ENCODE measurements at places on chromosomes 1 and 21.

DNA sequence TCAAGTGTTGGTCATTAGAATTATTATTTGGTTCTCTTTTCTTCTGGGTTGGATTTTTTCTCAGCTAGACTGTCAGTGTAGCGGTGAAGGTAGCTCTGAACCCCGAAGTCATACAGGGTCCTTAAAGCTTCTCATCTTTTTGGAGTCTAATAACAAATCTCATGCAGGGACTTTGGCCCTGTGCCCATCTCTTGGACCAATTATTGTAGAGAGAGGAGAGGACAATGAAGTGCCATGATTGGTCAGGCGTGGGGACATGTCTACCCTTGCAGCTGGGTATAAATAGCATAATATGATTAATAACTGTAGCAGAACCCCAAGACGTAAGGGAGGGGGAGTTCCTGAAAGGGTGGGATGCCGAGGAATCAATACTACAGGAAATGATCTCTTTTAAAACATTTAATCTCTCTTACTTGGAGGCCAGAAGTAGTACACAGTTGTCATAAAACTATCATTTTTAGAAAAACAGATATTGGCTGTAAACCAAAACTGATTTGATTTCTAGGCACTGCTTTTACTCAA lies 8.8 kb downstream of the MAGI3 start:
- no peak for DNase-seq

DNA sequence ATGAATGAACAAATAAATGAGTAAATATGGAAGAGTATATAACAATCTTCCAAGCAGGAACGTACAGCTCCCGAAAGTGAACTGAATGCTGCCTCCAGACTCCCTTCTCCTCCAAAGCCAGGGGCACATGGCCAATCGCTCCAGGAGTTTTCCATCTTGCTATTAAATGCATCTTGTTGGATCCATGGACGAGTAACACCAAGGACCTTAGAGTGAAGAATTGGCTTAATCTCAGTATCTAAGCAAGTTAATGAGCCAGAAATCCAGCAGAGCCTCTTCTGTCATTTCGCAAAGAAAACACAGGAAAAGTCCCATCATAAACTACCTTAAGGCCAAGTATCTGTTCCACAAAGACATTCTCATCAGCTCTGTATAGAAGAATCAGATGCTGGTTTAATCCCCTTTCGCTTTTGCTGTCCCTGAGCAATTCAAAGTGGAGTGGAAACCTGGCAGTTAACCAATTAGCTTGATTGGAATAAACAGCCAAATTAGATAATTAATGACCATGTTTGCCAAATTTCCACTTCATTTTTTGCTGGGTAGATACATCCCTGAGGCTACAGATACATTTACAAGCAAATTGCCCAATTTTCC lies 116.0 kb downstream of the MIS18A start:
- no peak for DNase-seq

- no peak for DNase-seq
Measured at GRCh38 chr1:209655411-209656231, 3.4 kb upstream of the LAMB3 start.

DNA sequence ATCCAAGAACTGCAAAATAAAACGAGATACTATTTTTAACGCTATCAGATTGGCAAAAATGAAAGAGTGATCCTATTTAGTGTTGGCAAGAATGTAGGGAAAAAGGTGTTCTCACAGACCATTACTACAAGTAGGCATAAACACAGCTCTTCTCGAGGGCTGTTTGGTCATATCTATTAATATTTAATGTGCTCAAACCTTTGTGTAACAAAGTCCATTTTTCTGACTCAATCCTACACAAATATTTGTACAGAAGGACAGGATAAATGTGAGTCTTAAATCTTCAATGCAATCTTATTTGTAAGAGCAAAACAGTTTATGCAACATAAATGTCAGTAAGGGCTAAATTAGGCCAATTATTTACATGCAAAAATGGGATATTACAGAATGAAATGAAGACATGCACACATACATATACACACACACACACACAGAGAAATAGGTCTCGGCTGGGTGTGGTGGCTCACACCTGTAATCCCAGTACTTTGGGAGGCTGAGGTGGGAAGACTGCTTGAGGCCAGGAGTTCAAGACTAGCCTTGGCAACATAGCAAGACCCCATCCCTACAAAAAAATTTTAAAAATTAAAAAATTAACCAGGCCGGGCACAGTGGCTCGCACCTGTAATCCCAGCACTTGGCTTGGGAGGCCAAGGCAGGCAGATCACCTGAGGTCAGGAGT lies 17.7 kb downstream of the DHCR24 start:
- no peak for DNase-seq

GRCh38 chr21:34881839-34882371 lies 167.2 kb downstream of the RUNX1 start:
- no peak for DNase-seq

GRCh38 chr1:27391511-27392095 lies 819 bp upstream of the GPR3 start:
- peak; percentile 66 for DNase-seq

- DNase-seq: no peak
Measured at GRCh38 chr1:182121787-182122186, 60.3 kb upstream of the ZNF648 start.

- no peak for DNase-seq
Measured at GRCh38 chr1:76444773-76445172, 370.2 kb downstream of the ST6GALNAC3 start.

GRCh38 chr1:117136749-117137148 lies 15.2 kb upstream of the TRIM45 start:
- DNase-seq: no peak

DNA sequence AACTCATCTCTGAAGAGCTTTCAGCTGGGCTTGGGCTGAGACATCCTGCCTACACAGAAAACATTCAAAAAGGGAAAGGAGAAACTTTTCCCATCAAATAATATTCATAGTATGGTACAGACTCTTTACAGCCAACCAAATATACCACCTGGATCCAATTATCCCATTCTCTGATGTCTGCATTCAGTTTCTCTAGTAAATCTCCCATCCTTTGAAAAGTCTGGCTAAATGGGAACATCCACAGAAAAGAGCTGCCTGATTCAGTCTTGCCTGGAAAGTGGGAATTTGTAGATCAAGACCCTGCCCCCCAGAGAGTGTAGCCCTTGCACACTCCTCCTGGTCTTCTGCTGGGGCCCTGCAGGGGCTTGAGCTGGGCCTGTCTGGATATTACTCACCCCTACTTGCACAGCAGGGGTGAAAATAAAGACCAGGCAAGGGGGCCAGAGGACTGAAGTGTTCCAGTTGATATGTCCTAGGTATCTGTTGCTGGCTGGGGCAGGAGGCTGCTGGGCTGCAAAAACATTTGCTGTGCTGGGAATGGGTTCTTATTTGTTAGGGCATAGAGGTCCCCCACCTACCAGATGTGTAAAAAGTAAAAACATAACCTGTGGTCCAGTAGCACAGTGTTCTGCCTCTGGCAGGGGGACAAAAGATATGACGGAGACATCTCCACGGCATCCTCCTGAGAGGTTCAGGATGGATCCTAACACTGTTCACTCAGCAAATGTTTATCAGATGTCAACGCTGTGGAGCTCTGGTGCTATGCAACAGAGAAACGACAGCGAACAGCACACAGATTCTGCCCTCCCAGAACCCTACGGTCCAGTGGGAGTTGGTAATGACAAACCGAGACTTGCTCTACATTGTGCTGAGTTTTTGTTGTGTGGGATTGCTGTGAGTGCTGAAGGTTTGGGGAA lies 140.3 kb downstream of the PLXNA2 start:
- DNase-seq: no peak

DNA sequence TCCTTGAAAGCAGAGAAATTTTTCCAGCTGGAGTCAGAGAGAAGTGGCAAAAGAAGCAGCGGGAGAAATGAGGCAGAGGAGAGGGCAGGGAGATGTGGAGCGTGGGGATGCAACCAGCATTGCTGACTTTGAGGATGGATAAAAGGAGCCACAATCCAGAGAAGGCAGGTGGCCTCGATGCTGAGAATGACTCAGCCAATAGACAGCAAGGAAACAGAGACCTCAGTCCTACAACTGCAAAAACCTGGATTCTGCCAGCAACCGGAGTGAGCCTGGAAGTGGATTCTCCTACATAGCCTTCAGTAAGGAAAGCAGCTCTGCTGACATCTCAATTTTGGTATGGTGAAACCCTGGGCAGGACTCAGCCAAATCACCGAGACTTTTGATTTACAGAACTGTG lies 128.9 kb upstream of the ATP1B1 start:
- DNase-seq: no peak

GRCh38 chr1:62159940-62160348 lies 34.7 kb upstream of the L1TD1 start:
- no peak for DNase-seq

DNA sequence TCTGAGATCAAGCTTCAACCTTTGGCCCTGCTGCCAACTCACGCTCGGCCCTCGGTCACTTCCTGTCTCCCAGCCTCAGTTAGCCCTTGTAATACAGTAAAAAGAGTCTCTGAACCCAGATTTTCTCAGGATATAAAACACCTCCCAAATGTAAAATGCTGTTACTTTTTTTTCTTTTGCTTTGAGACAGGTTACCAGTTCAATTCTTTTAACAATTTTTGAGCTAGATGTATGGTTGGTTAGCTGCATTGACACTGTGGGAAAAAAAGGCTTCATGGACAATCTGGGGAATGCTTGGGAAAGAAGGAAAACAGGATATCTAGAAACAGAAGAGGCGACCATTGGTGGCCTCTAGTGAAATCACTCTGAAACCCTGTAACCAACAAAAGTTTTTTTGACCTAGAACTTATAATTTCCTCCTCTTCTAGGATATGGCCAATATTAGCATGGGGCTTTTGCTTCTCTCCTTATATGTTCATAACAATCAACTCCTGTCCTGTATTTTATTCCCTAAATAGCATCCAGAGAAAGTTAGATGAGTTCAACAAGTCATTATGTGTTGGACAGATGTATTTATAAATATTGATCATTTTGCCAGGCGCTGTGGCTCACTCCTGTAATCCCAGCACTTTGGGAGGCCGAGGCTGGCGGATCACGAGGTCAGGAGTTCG lies 1.3 kb downstream of the CMPK1 start:
- no peak for DNase-seq

GRCh38 chr1:68377098-68377497 lies 72.7 kb downstream of the RPE65 start:
- DNase-seq: no peak

DNA sequence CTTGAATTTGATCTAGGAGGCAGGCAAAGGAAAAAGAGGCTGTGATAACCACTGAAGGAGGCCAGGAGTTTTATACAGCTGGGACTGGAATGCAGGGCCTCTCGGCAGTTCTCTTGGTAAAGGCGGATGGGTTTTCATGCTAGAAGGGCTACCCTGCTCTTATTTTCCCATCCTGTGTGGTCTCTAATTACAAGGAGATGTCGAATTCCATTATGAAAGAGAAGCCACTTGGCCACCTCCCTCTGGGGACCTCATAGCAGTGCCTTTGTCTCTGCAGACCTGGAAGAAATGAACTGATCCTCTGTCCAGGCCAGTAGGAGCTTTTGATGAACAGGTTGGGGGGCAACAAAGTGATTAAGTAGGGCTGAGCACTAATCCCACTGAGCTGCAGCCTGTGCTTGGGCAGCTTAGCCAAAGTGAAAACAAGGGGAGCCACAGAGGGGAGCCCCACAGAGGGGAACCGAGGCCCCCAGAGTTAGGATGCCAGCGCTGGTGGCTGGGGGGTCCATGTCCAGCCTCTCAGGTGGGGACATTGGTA lies 42.2 kb upstream of the BCAR3 start:
- no peak for DNase-seq

DNA sequence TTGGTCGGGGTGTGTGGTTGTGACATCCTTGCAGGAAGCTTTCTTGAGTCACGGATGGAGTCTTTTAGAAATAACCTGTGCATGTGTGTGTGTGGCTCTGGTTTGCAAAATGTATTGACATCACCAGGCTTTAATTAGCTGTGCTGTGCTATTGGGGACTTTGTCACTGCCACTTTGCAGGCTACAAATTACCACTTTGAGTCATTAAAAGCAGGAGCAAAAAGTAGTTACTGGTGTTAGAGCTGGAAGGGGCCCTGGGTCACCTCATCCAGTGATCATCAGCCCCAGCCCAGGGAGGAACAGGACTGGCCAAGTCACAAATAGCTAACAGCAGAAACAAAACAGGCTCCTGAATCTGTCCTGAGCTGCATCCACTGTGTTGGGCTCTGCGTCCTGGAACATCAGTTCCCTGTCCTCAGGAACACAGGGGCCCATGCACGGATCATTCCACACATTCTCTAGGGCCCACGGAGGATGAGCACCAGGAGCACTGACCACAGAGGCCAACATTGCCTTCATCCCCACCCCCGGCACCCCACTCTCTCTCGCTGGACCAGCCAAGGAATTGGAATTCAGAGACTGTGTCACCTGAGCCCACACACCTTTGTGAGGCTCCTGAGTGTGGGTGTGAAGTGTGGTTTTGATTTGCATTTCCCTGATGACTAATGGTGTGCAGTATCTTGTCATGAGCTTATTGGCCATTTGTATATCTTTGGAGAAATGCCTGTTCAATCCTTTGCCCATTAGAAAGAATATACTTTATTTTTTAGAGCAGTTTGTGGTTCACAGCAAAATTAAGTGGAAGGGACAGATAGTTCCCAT lies 280.1 kb upstream of the C1orf174 start:
- DNase-seq: no peak

GRCh38 chr1:201883786-201884185 lies 4.9 kb upstream of the SHISA4 start:
- peak; percentile 82 for DNase-seq

DNA sequence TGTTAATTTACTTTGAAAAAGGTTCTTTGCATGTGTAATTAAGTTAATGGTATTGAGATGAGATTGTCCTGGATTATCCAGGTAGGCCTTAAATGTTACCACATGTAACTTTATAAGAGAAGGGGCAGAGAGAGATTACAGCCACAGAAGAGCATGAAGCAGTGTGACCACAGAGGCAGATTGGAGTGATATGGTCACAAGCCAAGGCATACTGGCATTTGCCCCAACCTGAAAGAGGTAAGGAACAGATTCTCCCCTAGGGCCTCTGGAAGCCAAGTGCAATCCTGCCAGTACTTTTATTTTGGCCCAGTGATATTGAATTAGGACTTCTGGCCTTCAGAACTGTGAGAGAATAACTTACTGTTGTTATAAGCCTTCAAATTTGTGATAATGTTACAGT lies 23.0 kb downstream of the RNF2 start:
- DNase-seq: peak; percentile 66

DNA sequence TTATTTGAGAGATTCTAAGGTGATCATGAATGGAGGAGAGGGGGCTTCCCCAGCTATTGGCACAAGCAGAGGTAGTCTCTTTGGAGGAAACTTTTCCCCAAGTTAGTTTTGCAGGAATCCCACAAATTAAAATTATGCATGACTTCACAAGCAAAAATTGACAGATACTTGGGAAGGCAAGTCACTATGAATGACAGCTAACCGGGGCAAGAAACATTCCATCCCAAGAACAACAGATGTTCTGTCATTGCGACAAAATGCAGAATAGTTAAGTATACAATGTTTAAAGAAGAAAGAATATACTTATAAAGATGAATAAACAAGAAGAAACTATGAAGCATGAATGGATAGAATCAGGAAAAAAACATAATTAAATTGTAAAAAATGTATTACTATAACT lies 27.1 kb upstream of the SIM2 start:
- DNase-seq: no peak

- DNase-seq: no peak
Measured at GRCh38 chr1:18237371-18237770, 129.8 kb downstream of the IGSF21 start.

GRCh38 chr21:33943293-33943692 lies 27.7 kb upstream of the ATP5PO start:
- no peak for DNase-seq

All from hematopoietic multipotent progenitor cell treated with erythropoietin and hydrocortisone succinate and interleukin-3 and kit ligand, for 4 days (in vitro differentiated cells).